NCI-H187 (cell line): ENCODE measurements at places on chromosomes 5 and 9.

DNA sequence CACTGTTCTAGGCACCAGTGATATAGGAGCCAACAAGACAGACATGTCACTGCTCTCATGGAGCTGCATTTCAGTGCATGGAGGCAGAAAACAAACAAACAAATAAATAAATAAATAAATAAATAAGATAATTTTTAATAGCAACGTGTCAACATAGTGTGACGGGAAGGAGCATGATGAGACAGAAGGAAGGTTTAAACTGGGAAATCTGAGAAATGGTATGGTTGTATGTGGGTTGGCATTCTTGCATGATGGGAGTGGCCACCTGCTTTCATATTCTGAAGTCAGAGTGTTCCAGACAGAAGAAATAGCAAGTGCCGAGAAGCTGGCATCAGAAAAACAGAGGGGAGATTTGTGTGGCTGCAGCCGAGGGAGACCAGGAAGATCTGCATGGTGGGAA is at the start of gene PCA3:
Gene PCA3 (plus strand): TSS at position 301 of the 400 bp plus-strand sequence.
- DNase-seq, result no peak

- no peak for DNase-seq
These were observed 31.5 kb downstream of the MLANA start for GRCh38 chr9:5922192-5922591.

DNA sequence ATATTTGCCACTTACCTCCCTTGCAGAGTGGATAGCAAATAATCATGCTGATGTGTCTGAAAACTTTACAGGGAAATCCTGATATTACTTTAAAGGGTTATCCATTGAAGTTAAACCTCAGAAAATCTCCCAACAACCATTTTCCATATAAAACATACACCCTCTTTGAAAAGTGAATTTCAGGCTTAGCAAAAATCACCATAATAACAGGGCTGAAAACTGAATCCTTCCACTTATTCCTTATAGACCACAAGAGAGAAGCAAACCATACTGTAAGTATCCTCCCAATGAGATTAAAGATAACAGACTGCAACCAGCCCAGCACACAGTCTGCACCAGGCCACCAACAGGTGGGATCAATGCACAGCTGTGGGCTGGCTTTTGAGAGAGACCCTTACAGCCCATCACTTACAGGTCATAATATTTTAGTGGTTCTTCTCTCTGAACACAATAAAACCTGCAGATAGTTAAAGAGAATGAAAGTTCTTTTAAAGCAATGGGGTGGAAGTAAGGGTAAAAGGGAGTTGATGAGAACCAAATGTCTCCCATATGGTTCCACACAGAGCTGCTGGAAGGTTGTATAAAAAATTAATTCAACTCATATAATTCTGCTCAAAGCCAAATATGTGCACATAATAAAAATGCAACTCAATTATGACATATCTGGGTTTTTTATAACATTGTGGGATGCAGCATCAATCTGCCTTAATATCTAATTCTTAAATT is 376.2 kb upstream of the GRAMD2B start:
- no peak for DNase-seq

DNA sequence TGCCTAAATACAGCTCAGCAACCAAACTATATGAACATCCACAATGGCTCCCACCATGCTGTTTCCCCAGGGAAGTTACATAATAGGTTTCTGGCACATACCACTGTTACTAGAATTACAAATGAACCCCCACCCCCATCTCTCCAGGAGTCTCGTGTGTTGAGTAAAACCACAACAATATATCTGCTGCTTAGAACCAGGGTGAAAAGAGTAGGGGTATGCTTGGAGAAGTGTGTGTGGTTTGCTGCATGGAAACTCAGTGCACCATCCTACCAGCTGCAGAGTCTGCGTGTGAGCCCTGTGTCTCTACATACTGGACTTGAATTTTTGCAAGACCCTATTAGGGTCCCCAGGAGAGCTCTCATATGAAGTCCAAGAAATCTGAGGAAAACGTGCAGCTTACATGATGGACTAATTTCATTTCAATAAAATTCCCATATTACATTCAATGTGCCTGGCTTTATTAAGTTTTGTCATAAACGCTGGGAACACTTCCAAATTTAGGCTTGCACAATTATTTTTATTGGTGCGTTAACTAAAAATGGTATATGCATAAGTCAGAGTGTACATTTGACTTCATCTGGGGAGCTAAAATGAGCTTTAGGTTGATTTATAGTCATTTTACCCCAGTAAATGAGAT is 104.5 kb upstream of the NFIB start:
- DNase-seq, result no peak

GRCh38 chr5:19986031-19986619 is 1.9 kb downstream of the CDH18 start:
- no peak for DNase-seq

- DNase-seq, result no peak
These were observed 75.1 kb downstream of the MROH2B start for GRCh38 chr5:40995801-40996586.

GRCh38 chr9:69649566-69650250 is 22.5 kb downstream of the APBA1 start:
- DNase-seq, result no peak

GRCh38 chr9:136329211-136329627 is 1.9 kb downstream of the GPSM1 start:
- DNase-seq, result no peak

DNA sequence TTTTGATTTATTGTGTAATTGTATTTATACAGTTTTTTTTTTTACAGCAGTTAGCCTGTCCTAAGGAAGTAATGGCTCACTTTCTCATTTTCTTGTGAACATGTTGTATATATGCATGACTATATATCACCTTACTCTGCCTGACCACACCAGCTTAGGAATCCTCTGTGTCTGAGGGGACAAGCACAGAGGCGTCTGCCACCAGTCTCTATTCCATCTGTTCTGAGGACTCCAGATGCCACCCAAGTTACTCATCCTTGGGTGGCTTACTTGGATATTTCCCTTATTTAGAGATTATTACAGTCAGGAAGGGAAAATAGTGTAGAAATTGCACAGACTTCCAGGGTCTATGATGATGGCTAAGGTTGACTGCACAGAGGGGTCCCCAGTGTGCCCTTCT is 256.3 kb upstream of the C9orf72 start:
- no peak for DNase-seq

- no peak for DNase-seq
These were observed 151.7 kb upstream of the SMIM23 start for GRCh38 chr5:171633776-171634470.

- DNase-seq, result no peak
These were observed 454.3 kb downstream of the TLE1 start for GRCh38 chr9:81234924-81235610.

DNA sequence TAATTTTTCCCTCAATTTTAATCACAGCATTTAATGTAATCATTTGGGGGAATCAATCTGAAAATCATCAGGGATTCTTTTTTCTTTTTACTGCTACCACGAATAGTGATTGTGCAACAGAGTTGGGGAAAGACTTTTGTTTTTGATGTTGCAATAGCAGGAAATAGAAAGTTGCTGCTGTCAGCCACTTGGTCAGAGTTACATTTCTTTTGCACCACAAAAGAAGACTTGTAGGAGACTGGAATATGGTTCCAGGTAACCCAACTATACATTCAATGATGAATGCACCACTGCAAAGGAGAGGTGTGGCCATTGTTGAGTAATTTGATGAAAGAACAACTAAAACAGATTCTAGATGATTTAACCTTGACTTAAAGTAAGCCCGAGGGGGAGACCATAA is 46.3 kb upstream of the PALM2AKAP2 start:
- no peak for DNase-seq

DNA sequence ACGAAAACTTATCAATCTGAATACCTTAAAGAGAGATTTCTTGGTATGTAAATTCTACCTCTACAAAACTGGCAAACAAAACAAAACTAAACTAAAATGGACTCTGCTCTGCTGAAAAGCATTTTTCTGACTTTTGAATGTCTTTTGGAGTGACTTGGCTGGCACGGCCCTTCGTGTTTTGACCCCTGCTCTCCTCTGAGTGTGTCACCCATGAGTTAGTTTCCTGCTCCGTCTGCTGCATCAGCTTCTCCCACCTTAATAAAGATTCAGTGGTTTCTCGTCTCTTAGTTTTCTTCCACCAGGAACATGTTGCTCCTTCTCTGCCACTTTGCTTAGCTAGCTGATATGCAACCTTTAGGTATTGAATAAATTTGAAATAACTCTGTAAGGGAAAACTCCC is 1084.0 kb upstream of the CDH18 start:
- no peak for DNase-seq

DNA sequence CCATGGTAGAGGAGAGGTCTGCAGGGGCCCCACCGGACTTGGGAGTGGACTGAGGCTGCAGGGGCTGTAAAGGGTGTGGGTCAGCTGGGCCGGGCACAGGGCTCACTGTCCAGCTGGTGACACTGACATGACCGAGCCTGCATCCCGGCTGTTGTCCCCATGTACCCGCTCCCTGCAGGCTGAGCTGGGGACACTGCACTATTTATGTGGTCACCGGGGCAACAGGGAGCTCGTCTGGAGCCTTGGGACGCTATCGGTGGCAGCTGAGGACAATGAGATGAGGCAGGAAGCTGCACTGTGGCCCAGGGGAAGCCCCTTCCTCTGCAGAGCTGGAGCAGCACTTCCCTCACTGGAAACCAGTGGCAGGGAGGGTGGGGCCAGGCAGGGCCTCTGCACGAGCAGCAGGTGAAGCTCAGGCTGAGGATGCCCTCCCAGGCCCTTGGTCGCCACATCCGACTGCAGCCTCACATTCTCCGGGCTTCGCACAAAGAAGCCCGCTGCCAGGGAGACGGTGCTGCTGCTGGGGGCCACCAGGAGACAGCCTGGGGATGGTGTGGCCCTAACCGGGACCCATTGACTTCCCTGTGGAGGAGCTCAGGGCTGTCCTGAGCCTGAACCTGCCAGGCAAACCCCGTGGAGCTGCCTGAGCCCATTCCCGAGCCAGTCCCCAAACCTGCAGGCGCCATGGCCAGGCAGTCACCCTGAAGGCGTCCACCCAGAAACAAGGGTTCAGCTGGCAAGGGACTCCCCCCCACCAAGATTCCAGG is 26.4 kb downstream of the ZDHHC11B start:
- DNase-seq, result no peak

GRCh38 chr5:90264689-90265544 is 144.6 kb downstream of the CETN3 start:
- peak; percentile 10 for DNase-seq

DNA sequence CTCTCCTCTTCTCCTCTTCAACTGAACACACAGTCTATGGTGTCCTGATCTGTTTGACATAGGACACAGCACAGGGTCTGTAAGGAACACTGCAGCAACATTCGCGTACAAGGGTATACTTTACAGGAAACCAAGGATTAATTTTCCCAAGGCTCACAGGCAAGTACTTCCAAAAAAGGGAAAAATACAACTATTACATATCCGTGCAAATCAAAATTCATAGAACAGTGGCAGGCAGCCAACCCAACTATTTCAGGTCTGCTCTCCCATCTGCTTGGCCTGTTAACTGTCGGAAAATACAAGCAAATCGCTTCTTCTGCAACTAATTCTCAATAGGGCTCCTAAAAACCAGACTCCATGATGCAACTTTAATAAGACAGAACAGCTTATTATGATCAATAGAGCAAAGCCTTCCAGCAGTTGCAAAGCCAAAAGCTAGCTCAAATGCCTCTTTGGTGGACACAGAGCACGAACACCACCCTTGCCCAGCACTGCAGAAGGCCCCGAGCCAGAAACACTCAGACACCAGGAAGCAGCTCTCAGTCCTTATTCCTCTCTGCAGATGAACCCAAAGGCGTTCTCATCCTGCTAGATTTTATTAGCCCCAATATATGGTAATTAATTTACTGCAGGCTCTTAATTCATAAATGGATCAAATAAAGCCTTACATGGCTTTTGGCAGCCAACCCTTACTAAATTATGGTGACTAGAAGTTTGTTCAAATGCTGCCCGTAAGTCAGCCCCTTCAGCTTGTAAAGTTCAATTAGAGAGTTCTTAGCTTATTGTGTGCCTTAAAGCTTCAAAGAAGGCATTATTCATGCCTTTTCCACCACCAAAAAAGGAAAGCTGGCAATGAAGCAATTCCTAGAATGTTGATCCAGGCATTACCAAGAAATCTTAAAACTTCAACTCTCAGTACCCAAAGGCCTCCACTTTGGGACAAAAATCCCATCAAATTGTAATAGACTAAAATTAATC is 68.8 kb downstream of the ZNF608 start:
- DNase-seq, result no peak

GRCh38 chr5:126433701-126434100 is 10.5 kb downstream of the GRAMD2B start:
- DNase-seq, result no peak

DNA sequence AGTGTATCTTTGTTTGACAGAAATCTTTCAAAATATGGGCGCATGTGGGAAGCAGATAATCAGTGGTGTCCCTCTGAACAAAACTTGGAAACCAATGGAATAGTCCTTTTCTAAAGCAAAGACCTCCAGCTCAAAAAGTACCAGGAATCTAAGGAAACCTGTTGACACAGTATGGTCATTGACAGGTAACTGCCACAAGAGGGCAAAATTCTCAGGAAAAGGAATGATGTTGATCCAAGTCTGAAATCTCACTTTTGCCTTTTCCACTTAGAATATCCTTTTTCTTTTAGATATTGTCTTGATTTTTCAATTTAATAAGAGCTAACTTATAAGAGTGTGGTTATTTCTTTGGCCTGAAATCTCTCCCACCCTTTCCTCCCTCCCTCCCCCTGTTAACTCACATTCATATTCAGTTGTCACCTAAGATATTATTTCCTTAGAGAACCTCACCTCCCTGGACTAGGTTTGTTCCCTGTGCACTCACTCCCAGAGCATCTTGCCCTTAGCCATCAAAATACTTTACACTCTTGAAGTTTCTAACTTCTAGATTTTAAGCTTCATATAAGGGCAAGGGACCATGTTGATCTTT is 59.0 kb upstream of the BARX1 start:
- DNase-seq, result no peak

- no peak for DNase-seq
These were observed 53.3 kb downstream of the UGCG start for GRCh38 chr9:111949919-111950318.

- DNase-seq, result no peak
These were observed 98.2 kb downstream of the DAP start for GRCh38 chr5:10662661-10663488.

GRCh38 chr9:110933350-110934001 is 104.8 kb downstream of the LPAR1 start:
- DNase-seq, result no peak

DNA sequence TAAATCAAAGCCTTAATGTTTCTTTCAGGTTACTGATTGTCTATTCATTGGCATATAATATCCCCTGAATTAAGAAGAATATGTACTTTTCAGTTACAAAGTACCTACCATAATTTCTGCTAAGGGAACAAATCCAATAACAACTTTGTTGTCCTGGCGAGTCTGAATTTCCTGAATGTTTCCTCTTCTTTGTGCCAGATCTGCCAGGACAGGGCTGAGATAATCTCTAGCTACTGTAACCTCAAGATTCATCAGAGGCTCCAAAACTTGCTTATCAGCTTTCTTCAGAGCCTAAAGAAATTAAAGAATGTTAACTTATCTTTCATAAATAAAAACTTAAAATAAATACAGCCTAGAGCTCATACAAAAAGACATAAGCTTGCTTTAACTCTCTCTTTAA is 37.2 kb downstream of the HEXB start:
- no peak for DNase-seq

DNA sequence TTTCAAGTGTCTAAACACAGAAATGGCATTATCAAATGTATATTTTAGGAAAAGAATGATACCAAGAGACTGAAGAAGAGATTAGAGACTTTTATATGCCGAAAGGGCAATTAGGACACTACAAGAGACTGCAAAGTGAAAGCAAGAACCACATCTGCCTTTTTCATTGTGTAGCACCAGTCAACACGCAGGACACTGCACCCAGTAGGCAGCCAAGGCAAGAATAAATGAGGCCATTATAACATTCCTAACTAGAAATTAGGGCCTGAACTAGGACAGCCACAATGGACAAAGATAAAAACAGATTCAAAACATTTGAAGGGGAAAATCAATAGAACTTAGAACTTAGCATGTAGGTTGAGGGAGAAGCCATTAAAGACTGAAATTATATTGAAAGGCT is 10.8 kb downstream of the CETN3 start:
- DNase-seq, result no peak
